ENCODE measurements at places on chromosomes 12 and 14.

DNA sequence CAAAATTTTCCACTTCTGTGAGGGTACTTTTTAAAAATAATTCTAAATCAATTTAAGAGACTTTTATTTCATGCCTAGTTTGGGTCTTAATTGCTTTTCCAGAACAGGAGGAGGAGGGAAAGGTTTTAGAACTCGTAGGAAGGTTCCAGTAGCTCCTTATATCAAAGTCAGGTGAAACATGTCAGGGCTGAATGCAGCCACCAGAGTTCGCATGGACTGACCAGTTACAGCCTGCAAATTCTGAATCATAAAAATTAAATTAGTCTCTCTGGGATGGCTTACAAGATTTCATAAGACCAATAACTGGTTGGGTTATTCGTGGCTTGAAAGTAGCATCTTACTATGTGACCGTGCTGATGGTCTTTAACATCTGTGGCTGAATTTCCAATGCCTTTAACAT, 397 bp downstream of the BDKRB1 start:
- DNase-seq: no peak

DNA sequence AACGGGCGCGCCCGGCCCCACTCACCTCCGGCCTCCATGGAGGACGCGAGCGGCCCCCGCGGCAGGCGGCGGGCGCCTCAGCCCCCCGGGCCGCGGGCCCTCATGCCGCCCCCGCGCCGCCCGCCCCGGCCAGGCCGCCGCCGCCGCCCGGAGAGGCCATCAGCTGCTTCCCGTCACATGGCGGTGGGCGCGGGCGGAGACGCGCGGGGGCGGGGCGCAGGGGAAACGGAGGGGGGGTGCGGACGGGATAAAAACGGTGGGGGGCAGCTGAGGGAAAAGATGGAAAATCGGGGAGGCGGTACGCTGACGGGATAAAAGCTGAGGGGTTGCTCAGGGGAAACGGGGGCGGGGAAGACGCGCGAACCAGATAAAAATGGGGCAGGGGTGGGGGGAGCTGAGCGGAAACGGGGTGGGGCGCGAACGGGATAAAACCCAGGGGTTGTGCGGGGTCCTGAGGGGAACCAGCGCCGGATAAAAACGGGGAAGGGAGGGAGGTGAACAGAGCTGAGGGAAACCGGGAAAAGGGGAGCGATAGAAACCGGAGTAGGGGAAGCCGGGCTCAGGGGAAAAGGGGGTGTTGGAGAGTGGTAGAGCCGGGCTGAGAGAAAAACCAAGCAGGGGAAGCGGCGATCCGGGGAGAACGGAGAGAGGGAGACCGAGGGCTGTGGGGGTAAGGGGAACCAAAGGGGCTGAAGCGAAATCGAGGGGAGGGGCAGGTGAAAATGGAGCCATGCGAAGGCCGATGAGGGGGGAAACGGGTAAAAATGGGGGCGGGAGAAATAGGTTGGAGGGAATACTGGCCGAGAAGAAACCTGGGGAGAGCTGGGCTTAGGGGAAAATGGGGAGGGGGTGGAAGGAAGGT, at the start of gene WSB2:
Gene WSB2, minus strand, starts transcription at position 169 of the 862 bp plus-strand sequence. Its CDS starts 131 bp downstream, at position 38.
- DNase-seq: peak; percentile 40

- no peak for DNase-seq
Observed at GRCh38 chr12:102960766-102961465, 3.4 kb downstream of the ASCL1 start.

- peak; percentile 90 for DNase-seq
Observed at GRCh38 chr14:102516531-102517391, 7.2 kb upstream of the ANKRD9 start.

DNA sequence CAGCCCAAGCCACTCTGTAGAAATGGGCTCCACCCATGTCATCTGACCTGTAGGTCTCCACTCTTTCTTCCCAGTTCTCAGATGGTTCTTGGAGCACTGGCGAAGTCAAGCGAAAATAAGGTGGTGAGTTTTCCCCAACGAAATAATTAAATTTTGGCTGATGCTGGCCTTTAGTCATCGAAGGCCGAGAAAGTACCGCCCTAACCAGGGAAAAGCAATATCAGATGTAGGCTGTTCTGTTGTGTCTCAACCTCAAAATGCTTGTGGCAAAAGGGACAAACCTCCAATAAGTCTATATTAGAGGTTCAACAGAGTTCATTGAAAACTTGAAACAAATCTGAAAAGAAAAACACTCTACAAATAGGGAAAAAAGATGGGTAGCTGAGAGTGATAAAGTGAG, 48.6 kb upstream of the BCAT1 start:
- no peak for DNase-seq

- no peak for DNase-seq
Observed at GRCh38 chr14:55586411-55586810, 6.4 kb downstream of the KTN1 start.

- no peak for DNase-seq
Observed at GRCh38 chr12:851913-852312, 97.6 kb downstream of the RAD52 start.

DNA sequence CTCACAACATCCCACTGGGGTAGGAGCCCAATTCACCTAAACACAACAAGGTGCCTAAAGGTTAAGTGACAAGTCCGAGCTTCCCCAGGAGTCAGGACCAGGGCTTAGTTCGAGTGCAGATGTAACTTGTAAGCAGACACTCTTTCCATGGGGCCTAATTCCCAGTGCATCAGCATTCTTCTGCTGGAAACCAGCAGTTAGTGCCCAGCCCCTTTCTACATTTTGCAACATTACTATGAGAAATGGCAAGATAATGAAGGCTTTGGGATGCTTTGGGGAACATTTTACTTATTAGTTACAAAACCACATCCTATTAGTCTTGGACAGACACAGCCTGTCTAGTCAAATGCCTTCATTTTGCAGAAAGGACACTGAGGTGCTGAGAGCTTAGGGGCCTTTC, 179.8 kb downstream of the CALM1 start:
- DNase-seq: no peak

DNA sequence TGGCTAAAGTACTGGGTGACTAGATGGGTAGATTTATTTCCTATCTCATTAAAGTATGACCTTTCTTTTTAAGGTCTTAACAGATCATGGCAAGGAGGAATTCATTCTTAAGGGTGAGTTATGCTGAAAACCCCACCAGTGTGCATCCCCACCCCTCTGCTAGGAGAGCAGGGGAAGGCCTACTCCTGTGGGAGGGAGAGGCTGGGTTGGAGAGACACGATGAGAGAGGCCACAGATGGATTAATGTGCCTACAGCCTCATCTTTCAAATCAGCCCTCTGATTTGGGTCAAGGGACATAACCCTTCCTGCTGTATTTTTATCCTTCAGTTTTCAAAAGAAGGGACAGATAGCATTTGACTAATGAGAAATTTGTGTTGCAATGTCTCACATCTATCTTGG, 185.5 kb downstream of the SSPN start:
- DNase-seq: no peak

DNA sequence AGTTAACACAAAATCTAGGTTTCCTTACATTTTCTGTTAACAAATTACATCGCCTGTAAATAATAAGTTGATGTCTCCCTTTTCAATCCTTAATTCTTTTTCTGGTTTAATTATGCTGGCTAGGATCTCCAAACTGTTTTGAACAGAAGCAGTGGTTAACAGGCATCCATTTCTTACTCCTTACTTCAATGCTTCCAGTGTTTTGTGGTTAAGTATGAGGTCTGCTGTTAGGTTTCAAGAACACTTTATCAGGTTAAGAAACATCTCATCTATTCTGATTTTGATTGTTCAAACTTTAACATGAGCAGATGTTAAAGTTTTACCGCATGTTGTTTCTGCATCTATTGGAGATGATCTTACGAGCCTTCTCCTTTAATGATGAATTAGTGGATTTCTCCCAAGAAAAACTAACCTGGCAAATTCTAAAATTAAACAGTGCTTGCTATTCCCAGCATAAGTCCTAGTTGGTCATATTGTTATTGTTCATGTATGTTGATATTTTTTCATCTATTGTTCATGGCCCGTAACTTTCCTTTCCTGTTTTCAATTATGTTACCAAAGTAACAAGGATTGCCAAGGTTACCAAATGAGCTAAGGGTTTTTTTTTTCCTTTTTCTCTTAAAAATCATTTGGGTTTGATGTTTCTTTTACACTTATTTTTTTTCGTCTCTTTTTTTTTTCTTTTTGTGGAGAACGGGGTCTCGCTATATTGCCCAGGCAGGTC, 33.4 kb downstream of the POLE start:
- DNase-seq: no peak

- no peak for DNase-seq
Observed at GRCh38 chr12:47686645-47687240, 19.1 kb downstream of the RPAP3 start.

DNA sequence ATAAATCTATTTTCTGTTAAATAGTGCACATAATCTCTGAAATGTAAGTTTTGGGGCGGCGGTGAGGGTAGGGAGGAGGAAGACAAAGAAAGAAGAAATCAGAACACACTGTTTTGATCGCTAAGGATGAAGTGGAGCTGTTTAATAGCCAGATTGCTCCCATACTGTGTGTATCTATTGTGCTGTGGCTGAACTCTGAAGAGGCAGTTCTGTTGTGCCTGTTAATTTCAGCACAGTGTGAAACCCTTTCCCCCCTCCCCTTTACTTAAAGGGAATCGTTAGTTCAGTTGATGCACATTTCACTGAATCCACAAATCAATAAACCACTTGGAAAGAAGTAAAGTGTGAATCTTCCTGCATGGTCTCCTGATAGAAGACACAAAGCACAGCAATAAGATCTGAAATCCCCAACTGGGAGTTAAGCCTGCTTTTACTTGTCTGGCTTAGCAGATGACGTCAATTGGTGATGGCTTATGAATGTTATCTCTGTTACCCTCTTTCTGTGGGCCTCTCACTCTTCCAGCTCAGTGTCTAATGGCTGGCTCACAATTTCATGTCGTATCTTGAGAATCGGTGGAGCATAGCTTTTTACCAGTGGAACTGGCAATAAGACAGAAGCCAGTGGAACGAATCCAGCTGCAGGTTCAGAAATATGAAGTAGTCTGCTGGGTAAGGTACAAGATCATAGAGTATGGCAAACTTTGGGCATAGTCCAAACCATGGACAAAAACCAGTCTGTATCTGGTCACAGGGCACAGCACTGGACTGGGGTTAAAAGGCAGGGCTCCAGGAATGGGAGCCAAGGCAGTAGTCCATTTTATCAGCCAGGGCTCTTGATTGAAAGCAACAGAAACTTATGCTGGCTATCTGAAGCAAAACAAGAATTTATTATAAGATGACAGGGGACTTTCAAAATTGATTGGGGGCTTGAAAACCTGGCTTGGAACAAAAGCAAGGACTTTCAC, 413.5 kb upstream of the SEL1L start:
- no peak for DNase-seq

DNA sequence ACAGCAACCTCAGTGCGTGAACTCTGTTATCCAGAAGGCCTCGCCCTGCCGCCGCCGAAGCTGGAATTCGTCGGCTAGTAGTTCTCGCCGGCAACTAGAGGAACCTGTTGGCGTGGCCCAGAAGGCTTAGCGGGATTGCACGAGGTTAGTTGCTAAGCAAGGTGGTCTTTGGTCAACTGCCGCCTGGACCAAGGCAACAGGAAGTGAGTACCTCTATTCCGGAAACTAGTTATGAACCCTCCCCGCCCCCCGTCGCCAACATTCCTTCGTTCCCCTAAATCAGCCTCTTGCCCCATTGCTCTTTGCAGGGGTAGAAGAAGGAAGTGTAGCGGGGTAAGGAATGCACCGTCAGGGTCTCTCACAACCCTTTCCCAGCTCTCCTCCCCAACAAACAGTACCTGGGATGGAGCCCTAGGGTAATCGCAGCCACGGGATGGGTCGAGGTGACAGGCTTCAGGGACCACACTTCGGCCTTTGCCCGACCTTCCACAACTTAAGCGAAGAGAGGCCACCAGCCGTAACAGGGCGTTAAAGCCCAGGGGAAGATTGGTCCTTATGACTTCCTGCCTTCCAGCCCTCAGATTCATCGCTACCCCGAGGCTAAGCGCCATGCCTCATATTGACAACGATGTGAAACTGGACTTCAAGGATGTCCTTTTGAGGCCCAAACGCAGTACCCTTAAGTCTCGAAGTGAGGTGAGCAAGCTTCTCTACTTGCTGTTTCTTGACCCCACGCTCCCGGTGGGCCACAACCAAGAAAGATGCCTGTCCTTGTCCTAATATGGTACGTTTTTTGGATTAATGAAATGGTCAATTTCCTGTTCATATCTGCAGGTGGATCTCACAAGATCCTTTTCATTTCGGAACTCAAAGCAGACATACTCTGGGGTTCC, at the start of gene GMPR2:
Gene GMPR2, plus strand, starts transcription at position 285 of the 893 bp plus-strand sequence. Its CDS starts 325 bp downstream, at position 610.
- DNase-seq: no peak

GRCh38 chr14:20377171-20377570, 33.7 kb downstream of the PARP2 start:
- DNase-seq: no peak

DNA sequence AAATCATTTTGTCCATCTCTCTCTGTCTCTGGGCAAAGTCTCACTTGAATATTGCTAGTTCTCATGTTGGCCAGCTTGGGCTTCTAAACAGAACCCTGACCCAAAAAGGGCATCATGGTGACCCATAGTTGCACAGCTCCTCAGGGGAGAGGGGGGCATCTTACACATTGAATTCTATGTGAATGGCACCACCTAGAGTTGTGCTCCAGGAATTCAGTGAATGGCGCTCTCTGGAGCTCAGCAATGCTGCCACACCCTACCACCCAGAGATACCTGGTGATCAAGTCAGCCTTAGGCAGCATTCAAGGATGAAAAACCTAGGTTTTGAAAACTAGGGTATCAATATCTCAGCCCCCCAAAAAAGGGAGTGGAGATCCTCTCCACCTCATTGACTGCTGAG, 50.6 kb downstream of the SMUG1 start:
- DNase-seq: no peak

DNA sequence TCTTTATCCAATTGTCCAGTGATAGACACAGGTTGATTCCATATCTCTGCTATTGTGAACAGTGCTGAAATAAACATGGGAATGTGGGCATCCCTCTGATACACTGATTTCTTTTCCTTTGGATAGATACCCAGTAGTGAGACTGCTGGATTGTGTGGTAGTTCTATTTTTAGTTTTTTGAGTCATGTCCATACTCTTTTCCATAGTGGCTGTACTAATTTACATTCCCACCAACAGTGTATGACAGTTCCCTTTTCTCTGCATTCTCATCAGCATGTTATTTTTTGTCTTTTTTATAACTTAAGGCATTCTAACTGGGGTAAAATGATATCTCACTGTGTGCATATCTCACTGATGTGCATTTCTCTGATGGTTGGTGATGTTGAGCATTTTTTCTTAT, 24.8 kb upstream of the VASH1 start:
- DNase-seq: no peak

GRCh38 chr14:47300796-47301195, 374.6 kb downstream of the MDGA2 start:
- no peak for DNase-seq

DNA sequence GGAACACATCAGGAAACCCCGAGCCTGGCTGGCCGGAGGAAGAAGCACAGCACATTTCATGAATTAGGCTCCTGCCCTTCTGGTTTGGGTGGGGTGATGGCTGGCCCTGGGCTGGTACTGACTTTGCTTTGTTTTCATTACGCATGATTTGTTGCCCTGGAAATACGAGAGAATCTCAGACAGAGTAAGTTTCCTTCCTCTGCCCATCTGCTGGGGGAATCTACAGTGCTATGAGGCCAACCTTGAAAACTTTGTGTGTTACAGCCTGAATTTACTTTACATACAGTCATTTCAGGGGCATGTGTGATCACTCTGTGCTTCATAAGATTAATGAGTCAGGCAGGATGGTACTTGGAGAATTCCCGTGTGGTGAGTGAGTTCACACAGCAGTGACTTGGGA, 20.5 kb upstream of the SLC5A8 start:
- DNase-seq: no peak

- DNase-seq: no peak
Observed at GRCh38 chr12:34166427-34167060, 144.2 kb downstream of the ALG10 start.

All from GM12891 (cell line).